ENCODE measurements at places on chromosomes 2 and 18.

- DNase-seq, result no peak
Measured at GRCh38 chr2:99572373-99573164, 82.8 kb upstream of the REV1 start.

- no peak for DNase-seq
Measured at GRCh38 chr2:105175231-105175630, 66.3 kb upstream of the GPR45 start.

DNA sequence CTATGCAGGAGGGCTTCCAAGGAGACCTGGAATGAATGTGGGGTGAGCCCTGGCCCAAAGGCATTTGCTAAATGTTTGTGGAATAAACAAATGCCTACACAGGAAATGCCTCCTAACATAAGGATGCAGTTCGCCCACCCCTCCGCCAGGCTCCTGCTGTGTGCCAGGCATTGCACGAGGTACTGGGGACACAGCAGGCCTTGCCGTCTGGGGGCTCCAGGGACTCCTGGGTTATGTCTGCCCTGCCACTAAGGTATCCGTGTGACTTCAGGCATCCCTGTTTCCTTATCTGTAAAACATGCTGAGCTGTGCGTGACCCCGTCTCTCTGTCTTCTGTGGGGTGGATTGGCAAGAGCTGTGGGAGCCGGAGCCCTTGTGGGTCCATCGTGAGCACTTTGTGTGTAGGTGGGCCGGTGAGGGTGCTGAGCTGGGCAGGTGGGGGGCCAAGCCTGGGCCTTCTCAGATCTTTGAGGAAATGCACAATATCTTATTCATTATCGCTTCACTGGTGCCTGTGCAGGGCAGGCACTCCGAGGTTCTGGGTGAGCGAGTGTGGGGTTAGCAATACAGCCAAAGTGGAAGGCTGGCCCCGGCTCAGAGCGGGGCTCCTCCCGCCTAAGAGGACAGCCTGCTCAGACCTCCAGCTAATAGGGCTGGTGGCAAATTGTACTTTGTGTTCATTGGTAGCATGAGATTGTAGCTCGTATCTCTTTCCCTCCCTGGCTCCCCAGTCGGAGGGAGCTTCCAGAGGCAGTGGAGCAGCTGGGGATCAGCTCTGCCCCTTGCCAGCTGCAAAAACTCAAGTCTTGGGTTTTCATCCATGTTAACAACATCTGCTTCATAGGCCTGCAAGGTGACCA is 126.8 kb downstream of the GLI2 start:
- DNase-seq, result no peak

DNA sequence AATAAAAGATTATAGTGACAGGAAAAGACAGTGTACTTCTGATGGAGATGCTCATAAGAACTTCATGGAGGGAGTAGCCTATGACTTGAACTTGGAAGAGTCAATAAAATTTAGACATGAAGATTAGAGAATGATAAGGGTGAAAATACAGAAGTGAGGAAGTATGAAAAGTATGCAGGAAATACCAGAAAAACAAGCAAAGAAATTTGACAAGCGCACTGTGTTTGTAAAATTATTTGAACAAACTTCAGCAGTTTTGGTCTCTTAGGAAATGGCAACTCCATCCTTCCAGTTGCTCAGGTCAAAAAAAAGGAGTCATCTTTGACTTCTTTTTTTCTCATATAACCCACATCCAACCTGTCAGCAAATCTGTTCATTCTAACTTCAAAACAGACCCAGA is 864.0 kb upstream of the ZEB2 start:
- DNase-seq, result no peak

DNA sequence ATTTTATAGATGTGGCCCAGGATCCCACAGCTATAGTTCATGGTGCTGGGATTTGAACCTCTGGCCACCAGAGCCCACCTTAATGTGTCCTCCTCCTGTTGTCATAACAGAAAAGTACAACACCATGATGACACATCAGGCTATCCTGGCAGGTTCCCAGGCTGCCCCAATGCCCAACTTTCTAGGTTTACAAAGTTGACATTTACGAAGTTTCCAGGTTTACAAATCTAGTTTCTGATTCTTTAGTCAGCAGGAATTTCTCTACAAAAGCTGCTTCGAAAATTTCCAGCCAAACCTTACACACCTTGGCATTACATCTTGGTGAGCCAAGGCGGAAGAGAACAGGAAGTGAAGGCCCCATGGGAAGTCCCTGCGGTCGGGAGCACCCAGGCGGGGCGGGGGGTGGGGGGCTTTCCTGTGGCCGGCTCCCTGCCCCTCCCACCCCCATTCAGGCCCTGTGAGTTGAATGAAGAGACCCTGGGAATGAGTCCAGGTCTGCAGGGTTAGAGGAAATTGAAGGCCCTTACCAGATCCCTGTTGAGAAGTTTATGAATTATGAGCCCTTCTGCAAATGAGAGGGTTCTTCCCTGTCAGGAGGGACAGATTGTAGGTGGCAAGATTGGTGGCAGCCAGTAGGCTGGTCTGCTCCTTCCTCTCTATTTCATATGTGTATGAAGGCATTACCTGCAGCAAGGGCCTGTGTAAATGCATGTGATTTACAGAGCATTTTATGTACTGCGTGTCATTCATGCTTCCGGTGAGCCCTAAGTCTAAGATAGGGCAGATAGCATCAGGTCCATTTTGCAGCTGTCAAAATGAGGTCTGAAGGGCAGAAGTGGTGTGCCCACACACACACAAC is 11.1 kb upstream of the IL1RN start:
- DNase-seq, result no peak

DNA sequence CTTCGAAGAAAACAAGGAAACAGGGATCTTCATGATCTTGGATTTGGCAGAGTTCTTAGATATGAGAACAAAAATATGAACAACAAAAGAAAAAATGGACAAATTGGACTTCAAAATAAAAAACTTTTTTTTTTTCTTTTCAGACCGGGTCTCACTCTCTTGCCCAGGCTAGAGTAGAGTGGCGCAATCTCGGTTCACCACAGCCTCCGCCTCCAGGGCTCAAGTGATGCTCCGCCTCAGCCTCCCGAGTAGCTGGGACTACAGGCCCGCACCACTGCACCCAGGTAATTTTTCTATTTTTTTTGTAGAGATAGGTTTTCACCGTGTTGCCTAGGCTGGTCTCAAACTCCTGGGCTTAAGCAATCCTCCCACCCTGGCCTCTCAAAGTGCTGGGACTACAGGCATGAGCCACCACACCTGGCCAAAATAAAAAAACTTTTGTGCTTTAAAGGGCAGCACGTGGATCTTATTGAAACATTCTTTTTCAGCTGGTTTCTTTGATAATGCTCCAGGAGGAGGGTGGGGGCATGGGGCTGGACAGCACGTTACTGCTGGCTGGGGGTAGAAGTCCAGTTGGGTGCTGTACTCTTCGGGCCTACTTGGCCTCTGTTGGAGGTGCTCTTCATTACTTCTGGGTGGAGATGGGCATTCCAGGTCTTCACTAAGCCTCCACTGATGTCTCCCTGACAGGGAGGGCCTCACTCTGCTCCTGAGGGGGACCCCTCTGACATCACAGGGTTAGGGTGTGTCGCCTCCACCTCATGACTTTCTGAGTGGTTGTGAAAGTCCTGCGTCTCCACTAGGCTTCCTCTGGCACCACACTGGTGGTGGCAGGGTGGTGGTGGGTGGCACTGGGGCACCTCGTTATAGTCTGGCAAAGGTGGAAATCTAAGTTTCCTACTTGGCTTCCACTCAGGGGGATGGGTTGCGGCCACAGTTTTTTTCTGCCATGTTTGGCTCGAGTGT is 150.5 kb upstream of the XPO1 start:
- DNase-seq, result no peak

DNA sequence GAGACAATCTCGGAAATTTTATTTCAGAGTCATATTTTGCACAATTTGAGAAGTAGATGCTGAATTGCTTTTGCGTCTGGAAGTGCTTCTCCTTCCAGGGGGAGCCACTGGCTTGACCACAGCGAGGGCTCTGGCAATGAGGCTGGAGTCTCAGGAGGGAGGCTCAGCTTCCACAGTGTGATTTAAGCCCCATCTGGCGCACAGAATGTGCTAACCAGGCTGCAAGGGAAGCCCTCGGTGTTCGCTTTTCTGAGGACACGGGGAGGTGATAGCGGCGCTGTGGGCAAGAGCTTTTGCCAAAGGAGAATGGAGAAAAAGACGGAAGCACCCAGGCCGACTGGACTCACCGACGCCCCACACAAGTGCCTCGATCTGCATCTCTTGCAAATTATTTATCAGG is 52.4 kb downstream of the ADI1 start:
- no peak for DNase-seq

DNA sequence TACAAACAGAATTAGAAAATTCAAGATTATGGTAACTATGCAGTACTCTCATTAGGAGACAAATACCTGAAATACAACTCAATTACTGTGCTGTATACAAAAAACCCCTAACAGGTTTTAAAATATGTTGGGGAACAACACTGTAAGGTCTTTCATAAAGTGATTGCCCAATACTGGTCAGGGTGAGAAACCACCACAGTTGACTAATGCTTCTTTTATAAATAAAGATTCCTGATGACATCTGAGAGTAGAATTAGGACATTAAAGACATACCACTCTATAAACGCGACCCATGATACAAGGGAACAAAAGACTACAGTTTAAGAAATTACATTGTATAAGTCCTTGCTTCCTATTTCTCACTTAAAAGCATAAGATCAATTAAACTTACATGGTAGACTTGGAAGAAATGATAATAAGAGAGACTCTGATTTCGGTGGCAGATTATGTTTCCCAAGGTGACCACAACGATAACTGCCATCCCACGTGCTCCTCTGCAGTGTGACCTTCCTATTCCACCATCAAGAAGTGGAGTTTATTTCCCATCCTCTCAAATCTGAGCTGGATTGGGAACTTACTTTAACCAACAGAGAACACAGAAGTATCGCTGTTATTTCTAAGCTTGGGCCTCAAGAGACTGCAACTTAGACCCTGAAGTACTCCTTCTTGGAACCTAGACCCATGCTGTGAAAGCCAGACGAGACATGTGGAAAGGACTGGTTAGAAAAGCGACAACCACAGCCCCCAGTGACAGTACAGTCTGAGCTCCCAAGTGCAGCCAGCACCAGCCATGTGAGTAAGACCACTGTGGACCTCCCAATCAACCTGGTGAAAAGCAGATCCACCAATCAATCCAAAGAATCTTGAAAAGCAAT is 52.3 kb downstream of the ZNF521 start:
- DNase-seq, result peak; percentile 67

DNA sequence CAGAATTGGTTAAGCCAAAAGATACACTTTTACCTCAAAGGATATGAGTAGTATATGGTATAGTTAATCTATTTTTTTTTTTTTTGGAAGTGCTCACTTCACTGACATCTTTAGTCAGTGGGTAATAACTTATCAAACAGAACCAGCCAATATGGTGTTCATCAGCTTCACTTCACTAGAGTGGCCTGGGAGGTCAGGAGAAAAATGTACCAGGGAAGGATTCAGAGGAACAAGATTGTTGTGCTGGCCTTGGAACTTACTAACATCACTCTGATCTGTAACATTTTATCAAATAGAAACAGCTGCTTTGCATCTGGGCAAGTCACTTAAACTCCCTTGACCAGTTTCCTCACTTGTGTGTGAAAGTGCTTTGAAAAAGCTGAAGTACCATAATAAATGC is 962.7 kb downstream of the BCL11A start:
- DNase-seq, result no peak

DNA sequence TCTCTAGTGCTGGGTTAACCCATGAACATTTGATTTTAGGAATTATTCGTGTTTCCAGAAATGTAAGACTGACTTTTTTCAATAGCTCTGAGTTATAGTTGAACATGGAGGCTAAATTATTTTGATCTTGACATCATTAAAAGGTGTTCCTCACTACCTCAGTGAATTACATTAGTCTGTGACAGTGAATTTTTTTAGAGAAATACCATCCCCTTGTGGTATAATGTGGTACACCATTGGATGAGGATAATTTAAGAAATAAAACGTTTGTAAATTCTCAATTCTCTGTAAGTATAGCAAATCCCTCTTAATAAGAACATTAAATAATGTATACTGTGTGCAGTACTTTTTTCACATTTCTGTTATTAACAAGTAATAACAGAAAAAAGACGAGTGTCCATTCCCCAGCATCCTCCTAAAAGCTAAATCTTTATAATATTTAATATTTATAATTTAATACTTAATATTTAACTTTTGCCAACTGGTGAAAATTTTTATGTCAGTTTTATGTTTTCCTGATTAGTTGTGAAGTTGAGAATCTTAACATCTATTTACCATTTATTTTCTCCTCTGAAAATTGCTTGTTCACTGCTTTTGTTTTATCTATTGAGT is 70.3 kb upstream of the CWC22 start:
- no peak for DNase-seq

DNA sequence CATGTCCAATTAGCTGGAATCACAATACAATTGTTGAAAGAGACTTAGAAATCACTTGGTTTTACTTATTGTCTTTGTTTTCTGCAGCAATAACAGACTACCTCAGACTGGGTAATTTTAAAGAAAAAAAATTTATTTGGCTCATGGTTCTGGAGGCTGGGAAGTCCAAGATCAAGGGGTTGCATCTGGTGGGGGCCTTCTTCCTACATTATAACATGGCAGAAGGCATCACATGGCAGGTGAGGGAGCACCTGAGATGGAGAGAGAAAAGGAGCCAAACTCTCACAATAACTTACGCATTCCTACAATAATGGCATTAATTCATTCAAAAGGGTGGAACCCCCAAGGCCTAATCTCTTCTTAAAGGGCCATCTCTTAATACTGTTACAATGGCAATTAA is 37.5 kb upstream of the KLHL14 start:
- DNase-seq, result no peak

DNA sequence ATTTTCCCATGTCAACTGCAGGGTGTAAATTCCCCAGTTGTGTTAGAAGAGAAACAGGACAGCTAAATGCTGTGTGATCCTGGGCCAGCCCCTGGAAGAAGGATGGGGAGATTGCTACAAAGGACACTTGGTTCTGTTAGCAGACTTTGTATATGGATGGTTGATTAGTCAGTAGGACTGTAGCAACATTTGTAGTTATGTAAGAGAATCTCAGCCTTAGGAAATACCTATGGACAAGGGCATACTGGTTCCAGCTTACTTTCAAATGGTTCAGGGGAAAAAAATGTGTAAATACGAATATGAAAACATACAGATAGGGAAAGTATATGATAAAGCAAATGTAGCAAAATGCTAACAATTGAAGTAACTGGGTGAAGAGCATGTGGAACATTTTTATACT is 47.6 kb downstream of the GNAL start:
- DNase-seq, result no peak

DNA sequence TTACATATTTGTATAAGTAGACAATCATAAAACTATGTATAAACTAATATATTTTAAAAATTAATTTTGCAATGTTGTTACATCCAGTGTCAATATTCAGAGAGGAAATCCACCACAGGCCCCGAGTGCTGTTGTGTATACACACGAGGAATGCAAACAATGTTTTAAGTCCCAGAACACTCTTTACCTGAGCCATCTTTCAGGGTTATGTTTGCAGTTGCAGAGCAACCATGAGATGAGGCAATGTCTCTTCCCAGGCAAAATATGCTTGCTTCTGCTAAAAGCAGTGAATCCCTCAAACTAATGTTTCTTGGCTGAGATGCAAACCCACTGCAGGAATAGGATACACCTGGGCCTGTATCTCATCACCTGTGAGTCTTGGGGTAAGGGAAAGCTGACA is 91.3 kb downstream of the ASXL2 start:
- no peak for DNase-seq
